ENCODE measurements at places on chromosomes 3 and 15. TPM values are rescaled to one million over a fixed set of nuclear protein-coding genes. Genes with fewer than 3 reads are reported as not detected.

The WDR76 gene
- 14.0 TPM for polyA plus RNA-seq

The LSAMP gene
- 12.5 TPM for polyA plus RNA-seq

The C2CD4A gene
- polyA plus RNA-seq, result 0.40 TPM

The GOLGA8G gene
- polyA plus RNA-seq, result 0.04 TPM

The MOBP gene
- 0.30 TPM for polyA plus RNA-seq

The ITIH4 gene
- 12.4 TPM for polyA plus RNA-seq

The TIGIT gene
- polyA plus RNA-seq, result 0.10 TPM

The ARHGAP31 gene
- polyA plus RNA-seq, result 12.7 TPM

The SNRK gene
- polyA plus RNA-seq, result 53.1 TPM

The TAMM41 gene
- polyA plus RNA-seq, result 20.8 TPM

The PLCH1 gene
- polyA plus RNA-seq, result 12.0 TPM

The SCN5A gene
- 1.00 TPM for polyA plus RNA-seq

The RTP1 gene
- not detected for polyA plus RNA-seq

The COMMD4 gene
- polyA plus RNA-seq, result 94.1 TPM

The CLEC3B gene
- 44.4 TPM for polyA plus RNA-seq

The FBXL2 gene
- polyA plus RNA-seq, result 30.2 TPM

The CCDC14 gene
- 171 TPM for polyA plus RNA-seq

The OIP5 gene
- polyA plus RNA-seq, result 9.0 TPM

The PARP16 gene
- 17.4 TPM for polyA plus RNA-seq

The MON1A gene
- polyA plus RNA-seq, result 8.1 TPM

The TRPM1 gene
- 0.21 TPM for polyA plus RNA-seq

The COL6A5 gene
- not detected for polyA plus RNA-seq

The RARRES1 gene
- polyA plus RNA-seq, result 9.5 TPM

The PAK6 gene
- 7.7 TPM for polyA plus RNA-seq

The LHFPL4 gene
- 0.09 TPM for polyA plus RNA-seq

The POC1A gene
- polyA plus RNA-seq, result 9.4 TPM

The B4GALT4 gene
- 30.8 TPM for polyA plus RNA-seq

The PPP2R3A gene
- 22.6 TPM for polyA plus RNA-seq

The LRRIQ4 gene
- 0.11 TPM for polyA plus RNA-seq

The TRIM42 gene
- 0.09 TPM for polyA plus RNA-seq

The PLS1 gene
- 34.9 TPM for polyA plus RNA-seq

The SOX14 gene
- not detected for polyA plus RNA-seq
